ENCODE measurements at places on chromosomes 1 and 21.

GRCh38 chr1:164841702-164842465 lies 282.9 kb downstream of the PBX1 start:
- DNase-seq, result no peak

DNA sequence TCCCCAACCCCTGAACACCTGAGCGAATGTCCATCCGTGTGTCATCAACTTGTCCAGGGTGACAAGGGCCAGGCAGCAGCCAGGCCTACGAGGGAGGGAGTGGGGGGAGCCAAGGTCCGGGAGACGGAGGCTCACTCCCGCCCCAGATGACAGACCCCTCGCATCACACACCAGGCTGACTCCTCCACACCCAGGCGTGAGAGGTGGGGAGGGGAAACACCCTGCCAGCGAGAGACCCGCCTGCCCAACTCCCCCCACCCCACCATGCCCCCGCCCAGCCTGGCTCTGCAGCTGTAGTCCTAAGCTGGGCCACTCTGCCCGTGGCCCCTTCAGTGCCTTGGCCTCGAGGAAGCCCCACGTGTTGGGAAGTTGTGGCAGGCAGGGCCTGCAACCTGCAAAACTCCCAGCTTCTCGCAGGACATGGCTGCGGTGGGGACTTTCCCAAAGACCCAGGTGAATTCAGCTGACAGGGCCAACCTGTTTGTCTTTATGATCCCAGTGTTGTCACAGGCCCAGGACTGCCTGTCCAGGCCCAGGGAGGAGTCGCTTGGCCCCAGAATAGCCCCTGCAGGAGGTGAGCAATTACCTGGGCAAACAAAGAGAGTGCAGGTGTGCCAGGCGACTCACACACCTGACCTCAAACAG lies 62.9 kb downstream of the RIPK4 start:
- no peak for DNase-seq

- DNase-seq, result no peak
Observed at GRCh38 chr1:51519865-51520699, 1.0 kb upstream of the EPS15 start.

GRCh38 chr1:169681140-169681539 lies 30.3 kb downstream of the SELL start:
- no peak for DNase-seq

- DNase-seq, result no peak
Observed at GRCh38 chr1:98668733-98669132, 7.2 kb downstream of the SNX7 start.

DNA sequence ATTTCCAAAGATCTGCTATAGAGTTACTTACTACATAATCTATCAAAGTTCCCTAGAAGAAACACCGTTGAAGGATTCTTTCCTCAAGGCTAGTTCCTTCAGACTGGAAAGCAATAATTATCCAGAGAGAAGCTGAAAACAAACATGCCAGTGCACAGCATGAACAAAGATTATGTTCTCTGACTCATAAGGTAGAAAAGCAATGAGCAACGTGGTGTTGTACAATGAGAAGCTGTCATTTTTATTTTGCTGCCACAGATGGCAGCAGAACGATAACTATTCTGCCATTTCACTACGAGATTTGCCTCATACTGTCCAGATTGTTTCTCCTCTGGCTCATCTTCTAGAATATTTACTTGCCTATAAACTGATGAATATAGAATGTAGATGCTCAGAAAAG lies 10.7 kb downstream of the EXTL2 start:
- DNase-seq, result no peak

DNA sequence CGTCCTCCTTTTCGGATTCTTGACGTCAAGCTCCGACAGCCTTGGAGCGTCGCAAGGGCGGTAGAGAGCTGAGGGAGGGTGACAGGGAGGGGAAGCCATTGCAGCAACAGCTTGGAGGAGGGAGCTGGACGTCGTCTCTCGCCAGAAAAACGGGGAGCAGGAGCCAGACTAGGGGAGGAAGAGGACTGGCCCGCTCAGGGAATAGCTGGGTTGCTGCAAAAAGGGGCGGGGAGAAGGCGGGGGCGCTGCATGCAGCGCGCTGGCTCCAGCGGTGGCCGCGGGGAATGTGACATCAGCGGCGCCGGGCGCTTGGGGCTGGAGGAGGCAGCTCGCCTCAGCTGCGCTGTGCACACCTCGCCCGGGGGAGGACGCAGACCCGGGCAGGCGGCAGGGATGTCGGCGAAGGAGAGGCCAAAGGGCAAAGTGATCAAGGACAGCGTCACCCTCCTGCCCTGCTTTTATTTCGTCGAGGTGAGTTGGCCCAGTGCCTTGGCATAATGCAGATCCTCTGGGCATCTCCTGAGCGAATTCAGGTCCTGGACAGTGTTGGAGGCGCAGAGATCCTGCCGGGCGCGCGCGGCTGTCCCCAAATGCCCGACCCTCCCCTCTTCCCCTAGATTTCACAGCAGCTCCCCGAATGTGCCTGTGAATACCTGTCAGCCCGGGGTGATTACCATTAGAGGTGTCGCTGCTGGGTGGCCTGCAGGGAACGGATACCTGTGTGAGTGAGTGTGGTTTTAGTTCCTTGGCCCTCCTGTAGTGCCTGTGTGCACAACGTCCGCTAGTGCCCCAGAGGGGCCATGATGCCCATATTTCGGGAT lies at the start of gene PLPPR4:
Gene PLPPR4 (plus strand): TSS at position 292 of the 821 bp plus-strand sequence. CDS start 102 bp downstream, at position 394.
- no peak for DNase-seq

DNA sequence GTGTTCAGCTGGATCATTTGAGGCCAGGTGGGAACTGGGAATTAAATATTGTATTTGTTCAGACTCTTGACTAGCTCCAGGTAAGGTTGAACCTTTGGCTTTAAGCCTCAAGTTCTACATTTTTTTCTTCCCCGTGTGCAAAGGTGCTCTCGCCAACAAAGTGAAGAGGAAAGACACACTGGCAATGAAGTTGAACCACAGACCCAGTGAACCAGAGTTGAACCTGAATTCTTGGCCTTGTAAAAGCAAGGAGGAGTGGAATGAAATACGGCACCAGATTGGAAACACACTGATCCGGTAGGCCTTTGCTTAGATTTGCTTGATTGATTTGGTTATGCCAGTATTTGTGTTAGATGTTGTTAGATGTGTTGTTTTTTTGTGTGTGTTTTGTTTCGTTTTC lies 25.5 kb upstream of the RCC1 start:
- DNase-seq, result no peak

- DNase-seq, result no peak
Observed at GRCh38 chr1:179550746-179551682, 24.7 kb downstream of the NPHS2 start.

DNA sequence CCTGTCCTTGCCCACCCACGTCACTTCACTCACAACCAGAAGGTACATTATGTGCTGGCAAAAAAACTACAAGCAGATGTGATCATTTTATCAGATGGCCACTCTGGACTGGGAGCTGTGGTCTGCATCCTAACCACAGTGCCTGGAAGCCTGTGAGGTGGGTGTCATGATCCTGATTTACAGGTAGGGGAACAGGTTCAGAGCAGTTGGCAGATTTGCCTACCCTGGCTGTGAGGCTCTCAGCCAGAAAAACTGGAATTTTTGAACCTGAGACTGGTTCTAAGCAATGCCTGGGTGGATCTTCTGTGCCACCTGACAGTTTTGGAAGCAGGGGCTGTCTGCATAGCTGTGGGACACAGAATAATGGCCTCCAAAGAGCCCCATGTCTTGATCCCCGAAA lies 150.8 kb downstream of the SYF2 start:
- DNase-seq, result no peak

GRCh38 chr1:240190881-240191401 lies 99.3 kb downstream of the FMN2 start:
- DNase-seq, result no peak

DNA sequence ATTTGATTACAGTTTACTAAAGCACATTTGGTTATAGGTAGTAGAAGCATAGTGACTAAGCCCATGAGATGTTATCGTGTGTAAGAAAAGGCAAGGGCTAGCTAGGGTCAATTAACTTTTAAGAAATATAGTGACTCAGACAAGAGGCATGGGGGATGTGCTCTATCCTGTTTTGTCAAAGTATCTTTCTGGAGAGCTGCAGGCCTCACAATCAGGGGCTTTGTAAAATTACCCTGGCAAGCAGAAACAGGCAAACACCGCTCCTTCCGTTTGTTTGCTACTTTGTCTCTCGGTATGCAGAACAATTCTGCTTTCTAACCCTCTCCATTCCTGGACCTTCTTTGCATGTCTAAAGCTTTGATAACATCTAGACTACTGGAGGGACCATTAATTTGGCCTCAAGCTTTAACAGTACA lies 26.1 kb upstream of the ZNF697 start:
- no peak for DNase-seq

DNA sequence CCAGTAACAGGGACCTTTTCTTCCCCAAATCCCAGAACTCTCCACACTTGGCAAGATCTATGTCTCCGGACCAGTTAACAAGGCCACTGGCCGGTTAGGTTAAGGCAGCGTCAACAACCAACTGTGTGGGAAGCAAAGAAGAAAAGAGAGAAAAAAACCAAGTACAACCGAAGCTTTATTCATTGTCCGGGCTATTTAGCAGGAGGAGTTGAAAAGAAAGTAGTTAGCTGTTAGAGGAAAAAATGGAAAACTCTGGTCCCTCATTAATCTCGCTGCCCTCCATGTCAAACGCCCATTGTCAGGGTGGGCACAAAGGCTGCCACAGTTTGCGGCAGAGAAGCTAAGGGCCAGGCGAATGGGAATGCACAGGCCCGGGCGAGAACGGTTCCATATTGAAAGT lies 49.3 kb upstream of the GRIK3 start:
- no peak for DNase-seq

DNA sequence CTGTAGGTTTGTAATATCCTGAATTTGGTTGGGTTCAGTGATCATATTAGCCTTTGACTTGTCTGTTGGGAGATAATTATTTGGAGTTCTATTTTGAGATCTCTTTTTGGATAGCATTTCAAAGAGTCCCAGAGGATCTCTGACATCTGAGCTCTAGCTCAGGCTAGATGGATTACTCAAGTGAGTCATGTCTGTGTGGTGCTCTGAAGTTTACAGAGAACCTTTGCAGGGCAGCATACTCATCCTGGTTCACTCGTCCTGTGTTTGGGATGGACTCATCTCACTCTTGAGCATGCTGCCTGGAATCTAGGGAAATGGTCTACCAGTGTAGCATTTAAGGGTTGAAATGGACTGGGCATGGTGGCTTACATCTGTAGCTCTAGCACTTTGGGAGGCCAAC lies 29.4 kb upstream of the BMP8A start:
- no peak for DNase-seq

DNA sequence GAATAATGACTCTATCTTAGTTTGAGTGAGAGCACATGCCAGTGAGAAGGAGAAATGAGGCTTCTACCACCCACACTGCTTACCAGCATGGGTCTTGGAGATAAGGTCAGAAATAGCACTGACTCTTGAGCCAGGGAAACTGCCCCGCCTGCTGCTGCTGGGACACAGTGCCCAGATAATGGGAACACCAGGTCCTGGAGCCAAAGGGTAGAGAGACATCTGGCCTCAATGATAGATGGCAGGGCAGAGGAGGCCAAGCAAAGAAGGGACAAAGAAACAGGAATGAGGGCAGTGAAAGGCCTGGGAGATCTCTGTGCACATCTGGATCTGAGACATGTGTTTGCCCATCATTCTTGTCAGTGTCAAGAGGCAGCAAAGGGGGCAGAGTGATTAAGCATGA lies 97.4 kb downstream of the MIS18A start:
- DNase-seq, result no peak

GRCh38 chr21:25687787-25688186 lies 46.9 kb downstream of the ATP5PF start:
- DNase-seq, result no peak

DNA sequence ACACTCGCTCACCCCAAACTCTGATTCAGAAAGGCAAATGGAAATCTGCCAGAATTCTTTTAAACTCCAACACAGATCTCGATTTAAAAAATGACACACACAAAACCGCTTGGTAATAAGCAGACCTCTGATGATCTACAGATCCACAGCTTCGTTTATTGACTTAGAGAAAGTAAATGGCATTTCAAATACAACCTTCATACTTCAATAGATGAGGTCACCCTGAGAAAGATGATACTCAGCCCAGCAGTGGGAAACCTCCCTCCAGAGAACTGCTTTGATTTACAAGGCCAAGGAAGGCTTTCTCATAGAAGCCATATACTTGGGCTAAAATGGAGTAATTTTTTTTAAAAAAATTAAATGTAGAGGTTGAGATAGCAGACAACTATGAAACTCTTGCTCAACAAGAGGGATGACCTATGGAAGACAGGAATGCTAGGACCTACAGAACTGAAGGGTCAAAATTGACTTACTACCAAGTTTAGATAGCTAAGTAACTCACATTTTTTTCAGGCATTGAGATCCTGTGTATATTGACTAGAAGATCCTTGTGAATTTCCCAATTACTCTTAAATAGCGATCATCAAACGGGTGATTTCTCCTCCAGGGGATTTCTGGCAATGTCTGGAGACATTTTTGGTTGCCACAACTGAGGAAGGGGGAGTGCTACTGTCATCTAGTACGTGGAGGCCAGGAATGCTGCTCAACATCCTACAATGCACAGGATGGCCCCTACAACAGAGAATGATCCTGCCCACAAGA lies 143.9 kb downstream of the CLIC6 start:
- no peak for DNase-seq

GRCh38 chr1:209425959-209426358 lies 157.6 kb upstream of the CAMK1G start:
- DNase-seq, result no peak

DNA sequence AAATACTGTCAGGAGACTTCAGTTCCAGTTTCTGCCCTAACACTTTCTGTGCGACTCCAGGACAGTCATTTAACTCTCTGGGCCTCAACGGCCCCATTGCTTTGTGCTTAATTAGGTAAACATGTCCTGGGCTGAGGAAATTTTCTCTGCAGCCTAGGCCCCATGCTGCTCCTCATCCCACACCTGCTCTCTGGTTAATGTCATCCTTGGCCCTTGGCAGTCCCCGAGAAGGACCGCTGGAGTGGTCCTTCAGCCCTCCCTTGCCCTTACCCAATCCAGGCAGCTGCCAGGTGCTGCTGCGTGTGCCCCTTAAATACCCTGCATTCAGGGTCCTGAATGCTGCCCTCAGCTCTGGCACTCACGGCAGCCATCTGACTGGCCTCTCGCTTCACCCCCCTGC lies 18.7 kb downstream of the UBL4B start:
- DNase-seq, result no peak

DNA sequence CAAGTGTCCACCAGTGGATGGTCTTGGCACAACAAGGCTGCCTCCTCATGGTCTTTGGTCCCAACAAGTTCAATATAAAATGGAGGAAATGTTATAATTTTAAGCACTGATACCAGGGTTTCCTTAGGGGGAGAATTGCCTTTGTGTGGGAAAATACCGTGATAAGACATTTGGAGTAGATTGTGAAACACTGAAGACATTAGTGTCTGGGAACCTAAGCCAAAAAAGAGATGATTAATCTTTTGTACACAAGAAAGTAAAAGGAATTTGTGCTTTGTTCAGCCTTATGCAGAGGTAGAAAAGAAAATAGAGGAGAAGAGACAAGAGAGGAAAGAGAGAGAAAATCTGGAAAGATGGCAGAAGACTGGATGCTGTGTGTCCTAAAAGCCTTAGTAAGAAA lies 36.1 kb downstream of the ST6GALNAC3 start:
- no peak for DNase-seq
